Tibial nerve (tissue), 4 donors: ENCODE measurements at places on chromosomes 16 and 17. TPM values are rescaled to one million over a fixed set of nuclear protein-coding genes. Genes with fewer than 3 reads are reported as not detected.
A peak's percentile ranks its signal among the peaks of the same experiment; 100 is the strongest.

- no peaks in the 10 kb centered on the region for H3K27me3 ChIP-seq
- DNase-seq = no peak
- peaks cover 35% of the 10 kb centered on the region for H3K36me3 ChIP-seq
- H3K4me1 ChIP-seq = peaks cover 36% of the 10 kb centered on the region
- H3K4me3 ChIP-seq = no peak overlapping the region
- peak overlapping the region; percentile 75 for H3K27ac ChIP-seq
Observed at GRCh38 chr17:45022655-45023339, 28.6 kb downstream of the DCAKD start.

DNA sequence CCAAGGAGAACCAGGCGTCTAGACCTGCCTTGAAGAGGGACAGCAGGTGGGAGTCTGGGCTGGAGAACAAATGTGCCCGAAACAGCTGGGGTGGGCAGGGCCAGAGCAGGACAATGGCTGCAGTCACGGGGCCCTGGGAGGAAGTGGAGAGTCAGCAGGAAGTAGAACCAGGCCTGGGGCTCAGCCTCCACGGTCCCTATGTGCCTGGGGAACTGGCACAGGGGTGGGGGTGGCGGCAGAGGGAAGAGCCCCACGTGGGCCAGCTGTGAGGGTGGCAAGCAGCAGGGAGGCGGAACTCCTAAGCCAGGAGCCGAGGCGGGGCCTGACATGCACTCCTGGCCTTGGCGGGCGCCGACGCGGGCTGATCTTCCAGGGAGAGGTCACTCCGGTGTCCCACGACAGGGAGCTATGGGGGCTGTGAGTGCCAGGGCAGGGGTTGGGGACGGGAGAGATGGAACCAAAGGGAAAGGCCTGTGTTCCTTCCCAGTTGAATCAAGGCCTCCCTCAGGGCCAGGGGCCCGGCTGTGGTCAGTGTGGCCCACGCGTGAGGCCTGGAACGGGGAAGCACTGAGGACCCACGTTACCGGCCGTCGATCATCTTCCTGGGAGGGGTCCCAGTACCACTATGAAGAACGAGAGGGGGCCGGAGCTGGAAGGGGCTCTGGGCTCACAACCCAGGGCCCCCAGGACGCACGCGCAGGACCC is 42.7 kb downstream of the TIMM22 start:
- H3K27me3 ChIP-seq = no peaks in the 10 kb centered on the region
- DNase-seq = peak; percentile 66
- no peaks in the 10 kb centered on the region for H3K36me3 ChIP-seq
- no peak overlapping the region for H3K4me3 ChIP-seq

- DNase-seq = no peak
- no peak overlapping the region for H3K4me3 ChIP-seq
- no peaks in the 10 kb centered on the region for H3K36me3 ChIP-seq
- H3K4me1 ChIP-seq = no peaks in the 10 kb centered on the region
Observed at GRCh38 chr17:39870776-39871175, 2.8 kb downstream of the ZPBP2 start.

- H3K4me3 ChIP-seq = no peak overlapping the region
- H3K4me1 ChIP-seq = no peaks in the 10 kb centered on the region
- H3K27me3 ChIP-seq = no peaks in the 10 kb centered on the region
- H3K36me3 ChIP-seq = no peaks in the 10 kb centered on the region
Observed at GRCh38 chr17:34883106-34884000, 77.9 kb downstream of the CCT6B start.

DNA sequence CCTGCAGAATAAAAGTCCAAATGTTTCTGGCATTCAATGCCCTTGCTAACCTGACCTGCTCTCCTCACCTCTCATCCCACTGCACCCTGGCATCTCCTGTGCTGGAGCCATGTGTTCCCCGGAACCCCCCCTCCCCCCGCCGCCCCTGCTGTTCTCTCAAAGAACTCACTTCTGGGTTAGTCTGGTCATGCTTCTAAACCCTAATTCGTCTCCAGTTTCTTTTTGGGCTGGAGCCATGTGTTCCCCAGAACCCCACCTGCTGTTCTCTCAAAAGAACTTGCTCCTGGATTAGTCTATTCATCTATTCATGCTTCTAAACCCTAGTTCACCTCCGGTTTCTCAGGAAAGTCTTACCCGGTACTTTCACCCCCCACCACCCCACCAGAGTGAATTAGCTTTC is 808 bp upstream of the ALOX15 start:
- DNase-seq = no peak
- H3K4me1 ChIP-seq = no peaks in the 10 kb centered on the region
- no peak overlapping the region for H3K4me3 ChIP-seq
- no peaks in the 10 kb centered on the region for H3K27me3 ChIP-seq
- no peak overlapping the region for H3K27ac ChIP-seq

DNA sequence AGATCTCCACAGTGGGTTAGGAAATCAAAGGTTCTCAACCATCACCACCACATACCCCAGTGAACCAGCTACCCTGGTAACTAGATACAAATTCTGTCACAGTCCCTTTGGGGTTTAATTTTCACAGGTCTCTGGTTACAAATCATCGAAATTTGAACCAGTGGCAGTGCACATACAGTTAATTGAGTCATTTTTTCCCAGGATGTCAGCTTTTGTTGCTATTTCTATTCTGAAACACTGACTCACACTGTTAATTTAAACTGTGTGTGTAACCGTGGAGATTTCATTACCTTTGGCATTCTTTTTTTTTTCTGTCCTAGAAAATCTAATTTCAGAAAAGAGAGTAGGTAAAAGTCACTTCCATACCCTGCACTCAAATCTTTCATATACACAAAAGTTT is 511.5 kb downstream of the TOX3 start:
- no peak overlapping the region for H3K4me3 ChIP-seq
- no peak overlapping the region for H3K27ac ChIP-seq
- no peak for DNase-seq
- no peaks in the 10 kb centered on the region for H3K27me3 ChIP-seq
- H3K36me3 ChIP-seq = no peaks in the 10 kb centered on the region
- H3K4me1 ChIP-seq = no peaks in the 10 kb centered on the region

- H3K36me3 ChIP-seq = peaks cover 10% of the 10 kb centered on the region
- H3K4me1 ChIP-seq = peaks cover 23% of the 10 kb centered on the region
- no peaks in the 10 kb centered on the region for H3K27me3 ChIP-seq
- H3K4me3 ChIP-seq = no peak overlapping the region
- H3K27ac ChIP-seq = no peak overlapping the region
- no peak for DNase-seq
Observed at GRCh38 chr16:20916289-20916688, 15.7 kb downstream of the LYRM1 start.

DNA sequence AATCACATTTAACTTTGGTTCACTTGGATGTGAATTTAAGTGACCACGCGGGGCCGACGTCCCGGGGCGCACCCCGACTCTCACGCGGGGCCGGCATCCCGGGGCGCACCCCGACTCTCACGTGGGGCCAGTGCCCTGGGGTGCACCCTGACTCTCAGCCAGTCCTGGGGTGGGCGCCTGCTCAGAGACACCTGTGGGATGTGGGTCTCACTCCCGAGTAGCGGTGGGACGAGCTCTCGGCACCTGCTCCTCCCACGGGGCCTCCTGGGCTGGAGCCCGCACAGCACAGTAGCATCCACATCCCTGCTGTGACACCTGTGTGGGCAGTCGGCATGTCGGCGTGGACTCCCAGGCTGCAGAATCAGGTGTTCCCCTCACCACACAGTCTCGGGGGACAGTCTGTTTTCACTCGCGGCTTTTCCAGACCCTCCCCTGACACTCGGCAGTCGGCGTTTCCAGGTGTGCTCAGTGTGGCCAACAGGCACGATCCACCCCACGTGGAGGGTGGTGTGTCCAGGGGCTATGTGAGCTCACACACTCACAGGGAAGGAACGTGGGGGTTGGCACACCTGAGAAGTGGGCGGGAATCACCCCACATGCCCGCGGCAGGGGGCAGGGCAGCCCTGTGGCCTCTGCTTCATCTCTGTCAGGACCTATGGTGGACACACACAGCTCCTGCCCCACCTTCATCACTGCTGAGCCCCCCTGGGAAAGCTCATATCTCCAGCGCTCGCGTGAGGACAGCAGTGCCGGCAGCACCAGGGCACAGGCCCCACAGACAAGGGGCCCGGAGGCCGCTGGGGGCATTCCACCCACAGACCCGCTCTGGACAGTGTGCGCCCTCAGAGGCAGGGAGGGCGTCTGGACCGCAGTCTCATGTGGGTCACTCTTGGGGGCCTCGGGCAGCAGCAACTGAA is 51.8 kb downstream of the LMF1 start:
- no peak overlapping the region for H3K4me3 ChIP-seq
- peaks cover 6% of the 10 kb centered on the region for H3K4me1 ChIP-seq
- H3K27me3 ChIP-seq = no peaks in the 10 kb centered on the region
- DNase-seq = no peak

DNA sequence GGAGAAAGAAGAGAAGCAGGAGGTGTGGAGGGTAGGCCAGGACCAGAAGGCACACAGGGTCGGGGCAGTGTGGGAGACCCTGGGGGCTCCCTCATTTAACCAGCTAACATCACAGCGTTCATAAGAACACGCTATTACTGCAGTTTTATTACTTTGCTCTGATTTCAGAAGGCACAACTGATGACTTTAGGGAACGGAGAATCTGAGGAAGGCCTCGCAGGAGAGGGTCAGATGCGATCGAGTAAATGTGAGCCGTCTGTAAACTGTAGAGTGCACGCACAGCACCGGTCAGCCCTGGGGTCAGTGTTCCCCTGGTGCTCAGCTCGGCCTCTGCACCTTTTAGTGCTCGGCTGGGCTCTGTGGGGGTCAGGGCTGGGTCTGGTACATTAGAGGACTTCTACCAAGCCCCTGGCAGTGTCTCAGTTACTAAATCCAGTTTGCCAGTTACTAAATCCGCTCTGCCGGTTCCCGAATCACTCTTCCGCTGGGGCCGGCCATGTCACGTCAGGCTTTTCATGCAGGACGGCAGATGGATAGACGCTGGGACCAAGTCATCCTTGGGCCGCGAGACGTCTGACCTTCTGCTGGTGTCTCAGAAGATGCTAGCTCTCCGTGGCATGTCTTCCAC is 325.9 kb downstream of the SEC14L1 start:
- peaks cover 85% of the 10 kb centered on the region for H3K4me1 ChIP-seq
- no peaks in the 10 kb centered on the region for H3K36me3 ChIP-seq
- peak overlapping the region; percentile 43 for H3K27ac ChIP-seq
- DNase-seq = no peak
- no peak overlapping the region for H3K4me3 ChIP-seq

DNA sequence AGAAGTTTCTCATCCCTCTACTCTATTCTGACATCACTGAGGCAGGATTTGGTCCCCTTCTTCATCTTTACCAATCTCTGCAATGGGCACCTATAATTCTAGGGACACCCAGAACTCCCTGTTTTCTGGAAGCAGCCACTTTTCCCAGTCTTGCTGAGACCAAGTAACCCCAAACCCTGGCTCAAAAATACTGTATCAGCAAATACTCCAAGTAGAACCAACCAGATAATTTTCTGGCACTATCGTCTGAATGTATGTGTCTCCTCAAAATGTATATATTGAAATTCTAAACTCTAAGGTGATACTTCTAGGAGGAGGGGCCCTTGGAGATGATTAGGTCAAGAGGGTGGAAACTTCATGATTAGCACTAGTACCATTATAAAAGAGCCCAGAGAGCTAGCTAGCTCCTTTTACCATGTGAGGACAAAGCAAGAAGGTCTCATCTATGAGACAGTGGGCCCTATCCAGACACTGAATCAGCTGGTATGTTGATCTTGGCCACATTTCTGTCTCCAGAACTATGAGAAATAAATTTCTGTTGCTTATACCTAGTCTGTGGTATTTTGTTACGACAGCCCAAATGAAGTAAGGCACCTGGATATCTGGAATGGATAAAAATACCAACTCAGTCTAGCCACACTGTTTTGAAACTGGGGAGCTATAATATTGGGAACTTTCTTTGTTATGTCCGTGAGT is 464.4 kb downstream of the CDH11 start:
- DNase-seq = no peak
- H3K27me3 ChIP-seq = no peaks in the 10 kb centered on the region
- H3K36me3 ChIP-seq = no peaks in the 10 kb centered on the region
- no peak overlapping the region for H3K4me3 ChIP-seq
- H3K27ac ChIP-seq = no peak overlapping the region
- H3K4me1 ChIP-seq = no peaks in the 10 kb centered on the region

GRCh38 chr17:63338272-63338671 is 107.8 kb downstream of the CYB561 start:
- H3K36me3 ChIP-seq = peaks cover 31% of the 10 kb centered on the region
- H3K27me3 ChIP-seq = no peaks in the 10 kb centered on the region
- DNase-seq = no peak
- no peak overlapping the region for H3K27ac ChIP-seq
- no peaks in the 10 kb centered on the region for H3K4me1 ChIP-seq

TLCD2 gene
- total RNA-seq = 7.5 TPM

CCL17 gene
- not detected for total RNA-seq

KRT9 gene
- total RNA-seq = not detected

MT2A gene
- total RNA-seq = 380 TPM
